NCI-H2107 (cell line): ENCODE measurements at places on chromosomes 1 and 21.

- no peak for DNase-seq
These were observed 10.0 kb upstream of the IGSF3 start for GRCh38 chr1:116677474-116678062.

- no peak for DNase-seq
These were observed 8.3 kb upstream of the EPB41 start for GRCh38 chr1:28905921-28906666.

GRCh38 chr1:44733365-44733764 lies 2.4 kb upstream of the RNU5D-1 start:
- DNase-seq, result no peak

- no peak for DNase-seq
These were observed 97.4 kb downstream of the GIPC2 start for GRCh38 chr1:78143152-78143551.

- DNase-seq, result no peak
These were observed 32.0 kb downstream of the RSPH1 start for GRCh38 chr21:42463861-42464515.

GRCh38 chr21:45451771-45452182 lies 46.8 kb downstream of the COL18A1 start:
- no peak for DNase-seq
